ENCODE measurements at places on chromosomes 2 and 18.

DNA sequence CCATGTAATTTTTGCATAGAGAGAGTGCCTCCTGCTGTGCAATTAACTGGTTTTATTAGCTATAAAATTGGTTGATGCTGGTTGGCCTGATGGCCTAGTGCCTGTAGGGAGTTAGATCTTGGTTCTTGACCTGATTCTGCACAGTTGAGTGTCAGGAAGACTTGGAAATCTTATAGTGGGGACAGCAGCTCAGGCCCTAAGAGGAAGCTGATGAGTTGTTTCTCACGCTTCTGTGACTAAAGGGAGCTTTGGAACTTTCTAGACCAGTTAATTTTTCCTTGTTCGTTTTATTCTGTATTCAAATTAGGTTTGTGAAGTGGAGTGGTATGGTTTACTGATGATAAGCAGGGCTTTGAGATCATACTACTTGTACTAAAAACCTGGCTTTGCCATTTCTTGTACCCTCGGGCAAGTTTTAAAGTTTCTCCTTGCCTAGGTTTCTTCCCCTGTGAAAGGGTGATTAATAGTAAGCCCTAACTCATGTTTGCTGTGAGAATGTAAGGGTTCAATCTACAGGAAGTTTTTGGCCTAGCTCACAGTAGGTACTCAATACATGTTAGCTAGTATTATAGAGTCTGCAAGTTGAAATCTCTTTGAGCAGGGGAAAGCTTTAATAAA, 82.1 kb downstream of the MAP3K20 start:
- no peak for DNase-seq

- no peak for DNase-seq
Observed at GRCh38 chr18:46360102-46360699, 256.0 kb downstream of the HAUS1 start.

DNA sequence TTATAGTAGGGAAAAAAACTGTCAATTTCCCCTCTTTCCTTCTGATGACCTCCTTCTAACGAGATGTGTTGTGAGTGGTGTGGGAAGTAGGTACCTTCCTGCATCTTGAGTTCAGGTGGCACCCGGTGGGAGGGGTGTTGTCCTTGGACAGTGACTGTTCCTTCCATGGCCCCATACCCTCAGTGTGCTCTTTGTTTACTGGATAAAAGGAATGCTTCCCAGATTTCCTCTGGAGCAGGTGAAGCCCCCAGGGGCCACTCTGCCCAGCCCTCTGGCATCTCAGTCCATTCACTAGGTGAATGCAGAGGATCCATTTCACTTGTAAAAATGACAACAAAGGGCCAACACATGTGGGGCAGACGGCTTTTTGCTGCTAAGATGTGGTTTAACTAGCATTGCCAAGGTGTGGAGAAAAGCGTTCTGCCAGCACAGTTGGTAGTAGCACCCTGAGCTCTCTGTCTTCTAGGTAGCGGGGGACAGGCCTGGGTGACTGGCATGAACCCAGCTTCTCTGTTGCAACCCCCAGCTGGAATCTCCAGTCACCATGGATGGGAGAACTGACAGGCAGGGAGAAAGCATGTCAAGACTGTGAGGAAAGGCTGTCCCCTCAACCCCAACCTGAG, 6.9 kb downstream of the GDF7 start:
- DNase-seq, result no peak

- DNase-seq, result no peak
Observed at GRCh38 chr2:164368896-164369295, 252.4 kb downstream of the GRB14 start.

- no peak for DNase-seq
Observed at GRCh38 chr2:132439703-132440398, 23.2 kb downstream of the GPR39 start.

- DNase-seq, result no peak
Observed at GRCh38 chr2:205261516-205262020, 420.7 kb upstream of the NRP2 start.
